RCC 7860 (cell line): ENCODE measurements at places on chromosomes 12 and 14.
A peak's percentile ranks its signal among the peaks of the same experiment; 100 is the strongest.

GRCh38 chr12:38162708-38163441 is 153.7 kb upstream of the ALG10B start:
- DNase-seq = no peak

GRCh38 chr12:26239852-26240815 is 44.8 kb downstream of the SSPN start:
- DNase-seq = no peak

DNA sequence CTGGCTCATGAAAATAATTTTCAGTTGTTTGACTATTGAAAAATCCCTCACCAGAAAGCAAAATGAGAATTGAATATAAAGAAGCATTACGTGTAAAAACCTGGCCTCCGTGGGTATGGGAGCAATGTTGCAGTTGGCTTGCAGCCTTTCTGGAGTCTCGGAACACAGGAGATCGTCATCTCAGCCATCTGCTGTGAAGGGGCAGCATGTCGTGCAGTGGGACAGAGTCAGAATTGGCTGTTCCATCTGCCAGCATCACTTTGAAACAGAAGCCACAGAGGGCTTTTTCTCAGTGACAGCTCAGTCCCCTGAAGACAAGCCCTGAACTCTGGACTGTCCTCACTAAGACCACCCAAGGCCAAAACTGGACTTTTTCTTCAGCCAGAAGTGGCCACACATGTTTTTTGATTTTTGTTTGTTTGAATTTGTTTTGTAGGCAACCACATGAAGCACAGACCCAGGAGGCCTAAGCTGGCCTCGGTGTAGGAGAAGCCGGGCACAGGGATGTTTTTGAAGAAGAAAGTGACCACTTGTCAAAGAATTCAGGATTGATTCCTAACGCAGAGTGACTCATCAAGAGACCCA is 170.8 kb upstream of the DYRK2 start:
- no peak for DNase-seq

GRCh38 chr12:83807871-83808270 is 1104.7 kb downstream of the SLC6A15 start:
- no peak for DNase-seq

- no peak for DNase-seq
Measured at GRCh38 chr12:128603573-128604115, 220.1 kb downstream of the SLC15A4 start.

DNA sequence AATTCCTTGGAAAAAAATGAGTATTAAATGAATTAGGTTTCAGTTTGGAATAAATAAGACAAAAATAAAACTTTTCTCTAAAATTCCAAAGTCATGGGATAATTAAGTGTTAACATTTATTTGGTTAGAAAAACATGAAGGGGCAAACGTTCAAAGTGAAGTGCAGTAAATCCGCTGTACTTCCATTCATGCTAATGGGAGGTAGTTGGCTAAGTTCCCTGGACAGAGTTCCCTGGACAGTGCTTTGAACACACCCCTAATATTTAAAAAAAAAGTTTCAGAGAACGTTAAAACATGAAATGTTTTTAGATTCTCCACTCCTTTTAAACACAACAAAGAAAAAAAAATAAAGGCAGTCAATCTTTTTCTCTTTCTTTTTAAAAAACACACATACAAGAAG is 16.3 kb downstream of the ALX1 start:
- no peak for DNase-seq

- peak; percentile 11 for DNase-seq
Measured at GRCh38 chr14:105187935-105188524, 6.9 kb upstream of the NUDT14 start.

GRCh38 chr12:91984556-91984955 is 161.1 kb downstream of the BTG1 start:
- no peak for DNase-seq

DNA sequence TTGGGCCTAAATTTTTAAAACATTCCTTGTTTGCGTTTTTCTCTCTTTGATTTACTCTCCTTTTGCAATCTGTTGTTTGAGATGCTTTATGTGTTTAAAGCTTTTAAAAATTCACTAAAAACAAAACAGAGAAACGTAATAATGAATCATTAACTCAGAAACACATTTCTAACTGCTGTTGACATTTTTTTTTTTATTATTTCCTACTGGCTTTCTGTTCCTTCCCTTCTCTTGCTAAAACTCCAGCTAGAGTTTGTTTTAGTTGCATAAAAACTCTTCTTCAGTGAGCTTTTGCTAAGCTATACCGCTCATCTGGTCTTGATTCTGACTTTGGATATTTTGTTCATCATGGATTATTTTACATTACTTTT is 29.0 kb upstream of the SRGAP1 start:
- DNase-seq = no peak

- no peak for DNase-seq
Measured at GRCh38 chr14:84646786-84647500, 883.0 kb upstream of the FLRT2 start.

DNA sequence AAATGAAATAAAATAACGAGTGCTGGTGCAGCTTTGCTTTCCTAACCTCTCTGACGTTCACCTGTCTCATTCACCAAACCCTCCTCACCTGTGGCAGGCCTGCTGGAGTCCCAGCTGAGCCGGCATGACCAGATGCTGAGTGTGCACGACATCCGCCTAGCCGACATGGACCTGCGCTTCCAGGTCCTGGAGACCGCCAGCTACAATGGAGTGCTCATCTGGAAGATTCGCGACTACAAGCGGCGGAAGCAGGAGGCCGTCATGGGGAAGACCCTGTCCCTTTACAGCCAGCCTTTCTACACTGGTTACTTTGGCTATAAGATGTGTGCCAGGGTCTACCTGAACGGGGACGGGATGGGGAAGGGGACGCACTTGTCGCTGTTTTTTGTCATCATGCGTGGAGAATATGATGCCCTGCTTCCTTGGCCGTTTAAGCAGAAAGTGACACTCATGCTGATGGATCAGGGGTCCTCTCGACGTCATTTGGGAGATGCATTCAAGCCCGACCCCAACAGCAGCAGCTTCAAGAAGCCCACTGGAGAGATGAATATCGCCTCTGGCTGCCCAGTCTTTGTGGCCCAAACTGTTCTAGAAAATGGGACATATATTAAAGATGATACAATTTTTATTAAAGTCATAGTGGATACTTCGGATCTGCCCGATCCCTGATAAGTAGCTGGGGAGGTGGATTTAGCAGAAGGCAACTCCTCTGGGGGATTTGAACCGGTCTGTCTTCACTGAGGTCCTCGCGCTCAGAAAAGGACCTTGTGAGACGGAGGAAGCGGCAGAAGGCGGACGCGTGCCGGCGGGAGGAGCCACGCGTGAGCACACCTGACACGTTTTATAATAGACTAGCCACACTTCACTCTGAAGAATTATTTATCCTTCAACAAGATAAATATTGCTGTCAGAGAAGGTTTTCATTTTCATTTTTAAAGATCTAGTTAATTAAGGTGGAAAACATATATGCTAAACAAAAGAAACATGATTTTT is 17.1 kb upstream of the AMN start:
- no peak for DNase-seq

DNA sequence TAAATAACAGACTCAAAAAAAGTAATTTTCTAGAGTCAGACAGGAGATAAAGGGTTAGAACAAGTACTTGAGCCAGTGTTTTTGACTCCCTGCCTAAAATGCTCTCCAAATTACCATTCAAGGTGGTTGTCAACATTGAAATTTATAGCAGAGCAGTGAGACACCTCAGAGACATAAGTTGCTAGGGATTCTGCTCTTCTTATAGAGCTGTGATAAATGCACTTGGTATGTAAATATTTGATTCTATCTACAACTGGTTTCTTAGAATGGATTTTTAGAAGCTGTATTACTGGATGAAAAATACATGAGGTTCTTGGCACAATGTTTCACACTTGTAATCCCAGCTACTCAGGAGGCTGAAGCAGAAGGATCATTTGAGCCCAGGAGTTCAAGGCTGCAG is 83.9 kb upstream of the OSBPL8 start:
- DNase-seq = no peak

DNA sequence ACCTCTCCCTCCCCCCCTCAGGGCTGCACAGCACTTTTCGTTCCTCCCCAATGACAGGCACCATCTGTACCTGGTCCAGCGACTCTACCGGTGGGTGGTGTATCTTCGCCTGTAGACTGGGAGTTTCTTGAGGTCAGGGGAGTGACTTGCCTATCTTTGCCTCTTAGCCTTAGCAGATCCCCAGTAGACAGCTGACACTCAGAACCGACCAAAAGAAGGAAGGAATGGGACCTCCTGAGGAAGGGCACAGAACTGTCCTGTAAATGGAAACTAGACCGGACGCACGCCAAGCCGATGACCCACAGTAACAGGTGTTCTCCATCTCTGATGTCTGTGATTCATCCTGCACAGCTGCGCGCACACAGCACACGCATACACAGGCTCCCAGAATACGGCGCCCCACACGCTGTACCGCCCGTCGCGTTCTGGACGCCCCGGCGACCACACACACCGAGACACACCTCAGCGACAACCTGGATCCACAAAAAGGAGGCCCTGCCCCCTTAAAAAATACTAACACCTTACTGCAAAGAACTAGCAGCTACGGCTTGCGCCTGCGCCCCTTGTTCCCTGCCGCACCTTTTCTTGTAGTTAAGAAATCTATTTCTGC is 673 bp upstream of the TTC9 start:
- DNase-seq = no peak

DNA sequence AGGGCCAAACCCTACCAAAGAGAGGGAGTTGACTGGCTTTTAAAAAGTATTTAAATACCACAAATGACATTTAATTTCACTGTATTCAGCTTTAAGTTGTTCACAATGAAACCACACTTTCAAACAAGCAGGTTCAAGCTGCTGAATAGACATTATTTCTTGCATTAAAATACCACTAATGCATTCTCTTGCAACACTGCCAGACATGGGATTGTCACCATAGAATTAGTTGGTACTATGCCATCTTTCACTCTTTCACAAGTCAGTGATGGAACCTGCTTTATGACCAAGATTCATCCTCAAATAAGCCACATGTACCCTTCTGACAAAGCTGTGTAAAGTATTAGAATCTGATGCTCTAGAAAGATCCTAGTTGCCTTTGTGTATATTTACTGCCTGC is 239.4 kb downstream of the PAWR start:
- DNase-seq = no peak

- no peak for DNase-seq
Measured at GRCh38 chr14:75970989-75971388, 10.8 kb downstream of the TGFB3 start.

DNA sequence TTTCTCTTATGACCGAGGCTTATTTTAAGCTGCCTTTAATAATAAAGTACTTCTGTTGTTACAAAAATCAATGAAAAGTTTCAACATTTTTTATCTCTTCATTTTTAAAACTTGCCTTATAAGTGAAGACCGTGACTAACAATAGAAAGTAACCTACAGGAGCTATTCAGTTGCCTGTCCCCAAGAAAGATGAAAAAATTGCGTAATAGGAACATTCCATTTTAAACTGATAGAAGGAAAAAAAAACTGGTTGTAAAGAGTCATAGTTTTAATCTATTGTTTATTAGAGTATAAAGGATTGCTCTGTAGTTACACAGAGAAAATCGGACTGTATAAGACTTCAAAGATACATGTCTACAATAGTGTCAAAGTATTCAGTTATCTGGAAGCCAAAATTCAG is 83.3 kb downstream of the DAAM1 start:
- DNase-seq = no peak

DNA sequence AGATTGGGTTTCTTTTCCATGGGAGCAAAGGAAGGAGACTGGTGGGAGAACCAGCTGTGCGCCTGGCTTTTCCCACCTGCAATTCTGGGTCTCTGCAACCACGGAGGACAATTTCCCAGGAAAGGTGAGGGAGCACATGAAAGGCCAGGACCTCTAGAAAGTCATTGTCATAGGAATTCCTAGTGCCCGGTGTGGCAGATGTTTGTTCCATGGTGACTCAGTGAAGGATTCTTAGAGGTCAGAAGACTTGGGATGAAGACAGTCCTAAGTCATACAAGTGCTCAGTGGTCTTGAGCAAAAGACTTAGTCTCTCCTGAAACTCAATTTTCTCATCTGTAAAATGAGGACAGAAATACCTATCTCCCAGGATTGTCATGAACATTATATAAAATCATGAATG is 51.3 kb downstream of the KCNA5 start:
- DNase-seq = no peak

DNA sequence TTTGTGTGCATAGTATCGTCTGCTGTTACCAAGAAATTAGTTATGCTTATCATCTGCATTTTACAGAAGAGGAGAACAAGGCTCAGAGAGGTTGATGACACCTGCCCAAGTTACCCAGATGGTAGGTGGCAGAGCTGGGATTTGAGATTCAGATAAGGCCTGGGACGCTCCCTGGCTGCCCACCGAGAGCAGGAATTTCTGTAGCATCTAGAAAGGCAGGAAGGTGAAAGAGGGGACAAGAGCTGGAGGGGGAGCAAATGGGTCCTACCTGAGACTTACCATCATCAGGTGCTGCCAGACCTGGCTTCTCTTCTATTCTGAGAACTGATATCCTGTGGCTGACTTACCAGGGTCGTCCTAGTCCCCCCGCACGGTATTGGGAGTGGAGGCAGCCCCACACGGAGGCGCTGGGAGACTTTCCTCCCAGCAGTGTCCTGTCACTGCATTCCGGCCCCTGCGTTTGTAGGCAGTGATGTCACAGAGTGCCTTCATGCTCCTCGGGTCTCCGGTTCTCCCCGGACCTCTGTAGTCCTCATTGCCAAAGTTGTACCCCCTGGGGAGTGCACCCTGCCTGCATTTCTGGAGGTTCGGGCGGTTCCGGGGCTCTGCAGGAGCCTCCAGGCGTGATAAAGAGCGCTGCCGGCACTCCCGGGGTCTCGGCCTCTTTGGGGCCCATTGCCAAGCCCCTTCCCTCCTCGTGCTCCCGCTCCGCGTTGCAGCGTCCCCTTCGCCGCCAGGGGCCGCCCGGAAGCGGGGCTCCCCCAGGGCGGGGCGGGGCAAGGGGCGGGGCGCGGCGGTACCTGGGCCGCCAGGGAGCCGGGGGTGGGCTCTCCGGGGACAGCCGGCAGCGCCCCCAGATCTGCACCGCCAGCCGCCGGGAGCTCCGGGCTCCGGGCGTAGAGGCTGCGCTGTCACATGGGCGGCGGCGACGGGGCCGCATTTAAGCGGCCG is at the start of gene CABP1:
TSS of gene CABP1 (plus strand) at position 856 of the 951 bp plus-strand sequence. CDS start at position 916, 60 bp downstream.
- no peak for DNase-seq

DNA sequence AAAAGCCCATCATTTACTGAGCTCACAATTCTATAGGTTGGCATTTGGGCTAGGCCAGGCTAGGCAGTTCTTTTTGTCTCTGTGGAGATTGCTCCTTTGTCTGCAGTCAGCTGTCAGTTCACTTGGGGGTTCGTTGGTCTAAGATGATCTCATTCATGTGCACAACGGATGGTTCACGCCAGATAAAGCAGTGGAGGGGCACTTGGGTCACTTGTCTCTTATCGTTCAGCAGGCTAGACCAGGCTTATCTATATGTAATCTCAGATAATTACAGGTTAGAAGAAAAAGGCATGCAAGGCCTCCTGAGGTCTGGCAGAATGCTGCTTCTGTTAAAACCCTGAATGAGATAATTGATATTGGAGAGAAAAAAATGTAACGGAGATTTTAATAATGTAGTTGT is 119.0 kb upstream of the ATP2B1 start:
- DNase-seq = no peak

GRCh38 chr12:123891516-123892179 is 81.0 kb downstream of the CCDC92 start:
- no peak for DNase-seq
